ENCODE measurements at places on chromosomes 13 and 19. TPM values are rescaled to one million over a fixed set of nuclear protein-coding genes. Genes with fewer than 3 reads are reported as not detected.

- no peak overlapping the region for H3K27ac ChIP-seq
- H3K36me3 ChIP-seq: no peaks in the 10 kb centered on the region
- no peaks in the 10 kb centered on the region for H3K4me1 ChIP-seq
- no peak overlapping the region for H3K4me3 ChIP-seq
Measured at GRCh38 chr13:76527041-76527440, 359.2 kb downstream of the KCTD12 start.

- H3K27ac ChIP-seq: no peak overlapping the region
- no peak overlapping the region for H3K4me3 ChIP-seq
- DNase-seq: no peak
- H3K27me3 ChIP-seq: no peaks in the 10 kb centered on the region
- H3K36me3 ChIP-seq: no peaks in the 10 kb centered on the region
Measured at GRCh38 chr19:10533646-10534386, 9.9 kb upstream of the ATG4D start.

DNA sequence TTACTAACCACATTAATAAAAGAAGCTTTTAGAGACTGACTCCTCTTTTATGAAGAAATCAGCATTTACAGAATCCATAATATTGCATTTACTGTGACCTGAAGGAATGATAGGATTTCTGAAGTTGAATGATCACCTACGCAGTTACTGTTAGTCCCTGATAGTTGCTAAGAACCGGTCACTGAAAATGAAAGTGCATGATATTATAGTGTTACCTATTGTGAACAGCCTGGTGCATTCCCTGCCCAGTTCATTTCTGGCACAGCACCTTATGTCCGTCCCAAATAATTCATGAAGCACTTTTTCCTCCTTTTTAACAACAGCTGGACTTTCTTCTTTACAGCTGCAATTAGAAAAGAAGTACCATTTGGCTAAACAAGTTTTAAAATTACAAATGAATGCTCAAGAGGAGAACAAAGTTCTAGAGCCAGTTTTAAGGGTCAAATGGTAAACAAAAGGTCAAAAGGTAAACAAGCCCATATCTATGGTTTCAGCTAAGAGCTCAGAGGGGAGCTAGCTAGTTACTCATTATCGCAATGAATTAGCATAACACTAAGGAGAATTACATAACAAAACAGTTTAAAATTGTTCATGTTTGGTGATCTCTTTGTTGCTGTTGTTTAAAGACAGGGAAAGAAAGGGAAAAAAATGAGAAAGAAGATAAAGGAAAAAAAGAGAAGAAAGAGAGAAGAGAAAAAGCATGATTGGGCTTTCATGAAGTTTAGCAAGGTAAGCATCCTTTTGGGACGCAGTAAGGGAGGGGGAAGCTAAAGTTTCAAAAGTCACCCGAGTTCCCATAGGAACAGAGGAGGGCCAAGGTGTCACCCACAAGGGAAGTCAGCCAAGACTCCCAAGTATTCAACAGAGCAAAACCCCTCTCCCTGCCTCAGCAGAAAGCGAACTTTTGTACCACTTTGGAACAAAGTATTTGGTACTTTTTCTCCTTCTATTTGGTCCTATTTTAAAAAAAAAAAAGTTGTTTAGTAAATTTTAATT, 50.2 kb downstream of the FLT3 start:
- H3K27me3 ChIP-seq: no peaks in the 10 kb centered on the region
- H3K4me1 ChIP-seq: no peaks in the 10 kb centered on the region
- H3K27ac ChIP-seq: no peak overlapping the region
- no peak for DNase-seq
- H3K36me3 ChIP-seq: no peaks in the 10 kb centered on the region

DNA sequence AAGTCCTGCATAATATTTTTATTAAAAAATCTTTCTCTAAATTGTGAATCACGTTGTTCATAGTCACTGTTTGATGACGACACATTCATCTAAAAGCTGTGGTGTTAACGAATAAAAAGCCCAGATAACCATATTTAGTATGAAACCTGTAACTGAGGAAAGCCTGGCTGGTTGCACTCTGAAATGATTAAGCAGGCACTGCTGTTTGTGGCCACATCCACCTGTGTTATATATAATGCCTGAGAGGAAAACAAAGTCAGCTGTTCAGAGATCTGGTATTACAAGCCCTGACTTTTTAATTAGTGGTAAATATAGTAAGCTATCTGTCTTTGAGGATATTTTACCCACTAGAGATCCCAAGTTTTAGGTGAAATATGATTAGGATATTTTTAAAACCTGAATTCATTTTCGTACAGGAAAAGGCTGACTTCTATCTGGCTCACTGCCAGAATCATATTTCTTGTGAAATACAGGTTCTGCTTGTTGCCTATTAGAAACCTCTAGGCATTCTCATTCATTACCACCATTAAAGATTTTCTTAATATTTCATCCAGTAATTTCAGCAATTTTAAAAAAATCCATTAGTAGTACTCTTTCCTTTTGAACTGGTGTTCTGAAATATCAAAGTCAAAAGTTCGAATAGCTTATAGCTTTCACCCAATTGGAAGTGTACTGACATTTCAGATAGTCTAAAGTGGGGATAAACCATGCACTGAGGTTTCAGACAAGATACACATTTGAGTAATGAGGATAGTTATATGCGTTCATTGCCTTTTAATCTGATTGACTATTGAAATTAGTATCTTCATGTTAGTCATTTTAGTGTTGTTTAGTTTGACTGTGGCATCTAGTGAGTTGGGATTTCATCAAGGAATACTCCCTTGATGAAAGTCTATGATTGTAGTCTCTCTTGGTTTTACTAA, 79.7 kb downstream of the LMO7 start:
- no peaks in the 10 kb centered on the region for H3K36me3 ChIP-seq
- H3K27me3 ChIP-seq: no peaks in the 10 kb centered on the region
- DNase-seq: no peak
- no peak overlapping the region for H3K4me3 ChIP-seq

GRCh38 chr13:50359779-50360178, 344.5 kb downstream of the KCNRG start:
- no peak overlapping the region for H3K4me3 ChIP-seq
- no peaks in the 10 kb centered on the region for H3K36me3 ChIP-seq
- H3K4me1 ChIP-seq: peaks cover 27% of the 10 kb centered on the region
- DNase-seq: no peak

- H3K4me1 ChIP-seq: peaks cover 9% of the 10 kb centered on the region
- peaks cover 24% of the 10 kb centered on the region for H3K27me3 ChIP-seq
- DNase-seq: no peak
Measured at GRCh38 chr19:41927497-41928192, 604 bp downstream of the ERFL start.

GRCh38 chr13:82298106-82298505, 1584.2 kb downstream of the SLITRK1 start:
- no peak overlapping the region for H3K4me3 ChIP-seq
- H3K36me3 ChIP-seq: no peaks in the 10 kb centered on the region
- H3K27ac ChIP-seq: no peak overlapping the region

DNA sequence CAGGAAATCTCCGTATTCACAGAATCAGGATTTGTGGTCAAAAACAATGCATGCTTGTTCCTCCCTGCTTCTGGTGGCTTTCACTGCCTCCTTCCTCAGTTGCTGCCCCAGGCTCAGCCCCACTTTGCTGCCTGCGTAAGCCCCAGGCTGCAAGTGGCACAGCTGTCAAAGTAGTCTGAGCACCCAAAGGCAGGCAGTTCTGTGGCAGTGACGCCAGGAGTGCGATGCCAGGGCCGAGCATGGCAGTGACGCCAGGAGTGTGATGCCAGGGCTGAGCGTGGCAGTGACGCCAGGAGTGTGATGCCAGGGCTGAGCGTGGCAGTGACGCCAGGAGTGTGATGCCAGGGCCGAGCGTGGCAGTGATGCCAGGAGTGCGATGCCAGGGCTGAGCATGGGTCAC, 77.3 kb upstream of the GPR183 start:
- no peak overlapping the region for H3K4me3 ChIP-seq
- no peak overlapping the region for H3K27ac ChIP-seq
- no peaks in the 10 kb centered on the region for H3K4me1 ChIP-seq
- H3K27me3 ChIP-seq: no peaks in the 10 kb centered on the region

DNA sequence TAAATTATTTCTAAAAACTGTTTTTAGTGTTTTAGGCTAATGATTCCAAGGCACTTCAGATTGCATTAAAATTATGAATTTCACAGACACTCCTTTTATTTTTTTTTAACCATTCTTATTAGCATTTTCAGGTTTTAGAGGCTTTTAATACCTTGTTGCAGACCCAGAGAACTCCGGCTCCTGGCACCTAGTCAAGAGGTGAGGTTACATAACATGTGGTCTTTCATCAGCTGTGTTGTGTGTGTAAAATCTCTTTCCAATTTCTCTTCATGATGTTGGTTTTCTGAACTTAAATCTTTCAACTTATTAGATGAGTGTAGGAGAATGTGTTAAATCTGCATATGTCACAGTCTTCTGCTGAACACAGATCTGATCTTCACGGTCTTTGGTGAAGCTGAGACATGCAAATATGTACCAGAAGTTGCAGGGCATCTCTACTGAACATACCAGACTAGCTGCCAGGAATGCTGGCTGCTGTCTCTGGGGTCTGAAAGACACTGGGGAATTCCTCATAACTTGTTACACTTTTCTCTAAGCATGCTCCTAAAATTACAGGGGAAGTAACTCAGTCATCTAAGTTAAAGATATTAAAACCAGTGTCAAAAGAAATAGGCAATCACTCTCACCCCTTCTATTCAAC, 1165.3 kb downstream of the EFNB2 start:
- H3K36me3 ChIP-seq: no peaks in the 10 kb centered on the region
- no peak overlapping the region for H3K4me3 ChIP-seq
- H3K27me3 ChIP-seq: no peaks in the 10 kb centered on the region
- H3K4me1 ChIP-seq: no peaks in the 10 kb centered on the region
- no peak for DNase-seq

DNA sequence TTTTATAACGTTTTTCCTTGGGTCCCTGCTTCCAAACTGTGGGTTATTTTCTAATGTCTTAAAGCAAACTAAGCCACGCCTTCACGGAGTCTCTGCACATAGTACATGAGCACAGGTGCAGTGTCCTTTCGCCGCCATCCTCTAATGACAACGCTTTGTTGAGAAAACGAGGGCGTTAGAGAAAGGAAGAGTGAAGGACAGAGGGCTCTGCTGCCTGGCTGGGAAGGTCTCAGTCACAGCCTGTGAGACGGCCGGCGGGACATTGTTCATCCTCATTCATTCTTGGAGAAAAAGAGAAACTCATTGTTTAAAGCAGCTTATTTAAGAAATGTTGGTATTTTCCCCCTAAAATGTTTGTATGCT, 9.5 kb downstream of the IL17D start:
- peak overlapping the region; percentile 67 for H3K4me3 ChIP-seq
- DNase-seq: no peak
- no peaks in the 10 kb centered on the region for H3K36me3 ChIP-seq
- H3K27ac ChIP-seq: peak overlapping the region; percentile 88
- no peaks in the 10 kb centered on the region for H3K27me3 ChIP-seq

- H3K4me1 ChIP-seq: peaks cover 8% of the 10 kb centered on the region
- H3K36me3 ChIP-seq: no peaks in the 10 kb centered on the region
- H3K27me3 ChIP-seq: no peaks in the 10 kb centered on the region
- no peak overlapping the region for H3K4me3 ChIP-seq
Measured at GRCh38 chr13:33183431-33184111, 102.0 kb downstream of the STARD13 start.

DNA sequence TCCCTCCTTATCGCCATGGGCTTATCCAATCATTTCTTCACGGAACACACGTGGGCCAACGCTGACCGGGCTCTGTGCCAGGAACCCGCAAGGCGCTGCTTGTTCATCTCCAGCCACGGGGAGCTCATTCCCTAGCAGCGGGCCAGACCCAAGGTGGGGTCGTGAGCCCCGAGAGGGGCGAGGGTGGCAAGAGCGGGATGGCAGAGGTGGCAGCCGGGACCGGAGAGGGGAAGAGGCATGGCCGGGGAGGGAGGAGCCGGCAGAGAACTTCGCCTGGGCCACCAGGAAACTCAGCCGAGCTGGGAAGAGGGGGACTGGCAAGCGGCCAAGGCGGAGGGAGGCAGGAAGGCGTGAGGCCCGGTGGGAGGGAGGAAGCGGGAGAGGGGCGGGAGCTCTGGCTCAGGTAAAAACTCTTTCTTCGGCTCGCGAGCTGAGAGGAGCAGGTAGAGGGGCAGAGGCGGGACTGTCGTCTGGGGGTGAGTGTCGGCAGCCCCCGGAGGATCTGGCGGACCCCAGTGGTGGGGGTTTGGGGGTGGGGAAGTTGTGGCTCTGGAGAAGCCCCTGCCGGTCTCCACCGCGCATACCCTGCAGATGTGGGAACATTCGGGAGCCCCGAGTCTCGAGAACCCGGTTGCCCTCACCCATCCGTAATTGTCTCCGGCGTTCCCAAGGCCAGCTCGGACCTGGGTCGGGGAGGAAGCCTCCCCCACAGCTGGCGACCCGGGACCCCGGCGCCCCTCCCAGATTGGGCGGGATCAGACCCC, at the start of gene B3GNT3:
B3GNT3 (plus strand) TSS at position 408 of the 764 bp plus-strand sequence. CDS start 12,670 bp downstream, outside the sequence.
- peaks cover 5% of the 10 kb centered on the region for H3K27me3 ChIP-seq
- DNase-seq: no peak
- H3K4me1 ChIP-seq: peaks cover 3% of the 10 kb centered on the region
- H3K4me3 ChIP-seq: peak within 1 kb of the TSS; percentile 56
- no peaks in the 10 kb centered on the region for H3K36me3 ChIP-seq
- H3K27ac ChIP-seq: no peak within 1 kb of the TSS

DNA sequence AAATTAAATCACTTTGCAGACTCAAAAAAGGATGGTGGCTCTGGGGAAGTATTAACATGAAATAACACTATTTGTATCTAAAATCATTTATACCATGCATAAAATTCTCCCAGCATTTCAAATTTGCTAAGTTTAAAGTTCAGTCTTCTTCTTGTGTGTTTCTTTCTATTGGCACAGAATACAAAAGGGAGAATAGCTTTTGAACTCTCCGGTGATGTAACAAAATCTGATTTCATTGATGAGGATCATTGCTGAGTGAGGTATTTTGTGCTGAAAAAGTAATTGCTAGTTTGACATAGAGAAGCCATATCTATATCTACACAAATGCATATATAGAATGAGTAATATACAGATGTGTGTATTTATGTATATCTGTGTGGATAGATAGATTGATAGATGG, 174.8 kb downstream of the LACC1 start:
- no peak overlapping the region for H3K4me3 ChIP-seq
- no peaks in the 10 kb centered on the region for H3K27me3 ChIP-seq
- no peak overlapping the region for H3K27ac ChIP-seq

- H3K27me3 ChIP-seq: no peaks in the 10 kb centered on the region
- no peak for DNase-seq
- H3K4me3 ChIP-seq: no peak overlapping the region
Measured at GRCh38 chr19:50712833-50713232, 6.8 kb downstream of the SHANK1 start.

The SPACA4 gene
- total RNA-seq: not detected

The C19orf18 gene
- not detected for total RNA-seq

The TNFRSF19 gene
- 1.4 TPM for total RNA-seq

The TUBB4A gene
- not detected for total RNA-seq

The ATP8A2 gene
- 0.41 TPM for total RNA-seq

The EXOC3L2 gene
- 2.2 TPM for total RNA-seq

The LRRC8E gene
- total RNA-seq: 0.14 TPM

The MZF1 gene
- total RNA-seq: 44.9 TPM

The KRTDAP gene
- total RNA-seq: not detected

The ZNF99 gene
- total RNA-seq: 0.41 TPM

Measured in thoracic aorta (tissue), 2 donors.